ENCODE measurements at places on chromosomes 2 and 18.

GRCh38 chr2:240359695-240360094 is 75.8 kb upstream of the GPC1 start:
- no peak for DNase-seq

- DNase-seq = no peak
Measured at GRCh38 chr2:206456078-206456754, 12.9 kb downstream of the ADAM23 start.

DNA sequence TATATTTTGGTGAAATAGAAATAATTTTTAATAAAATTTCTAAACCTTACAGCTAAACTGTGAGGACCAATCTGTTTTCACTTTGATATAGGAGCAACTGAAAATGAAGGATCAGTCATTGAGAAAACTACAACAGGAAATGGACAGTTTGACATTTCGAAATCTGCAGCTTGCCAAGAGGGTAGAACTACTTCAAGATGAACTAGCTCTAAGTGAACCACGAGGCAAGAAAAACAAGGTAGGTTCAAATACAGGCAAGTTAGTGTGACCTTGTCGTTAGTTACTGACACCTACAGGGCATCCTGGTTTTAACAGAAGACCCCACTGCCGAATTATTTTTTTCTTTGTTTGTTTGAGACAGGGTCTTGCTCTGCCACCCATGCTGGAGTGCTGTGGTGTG is 75.5 kb upstream of the STON1 start:
- DNase-seq = no peak

DNA sequence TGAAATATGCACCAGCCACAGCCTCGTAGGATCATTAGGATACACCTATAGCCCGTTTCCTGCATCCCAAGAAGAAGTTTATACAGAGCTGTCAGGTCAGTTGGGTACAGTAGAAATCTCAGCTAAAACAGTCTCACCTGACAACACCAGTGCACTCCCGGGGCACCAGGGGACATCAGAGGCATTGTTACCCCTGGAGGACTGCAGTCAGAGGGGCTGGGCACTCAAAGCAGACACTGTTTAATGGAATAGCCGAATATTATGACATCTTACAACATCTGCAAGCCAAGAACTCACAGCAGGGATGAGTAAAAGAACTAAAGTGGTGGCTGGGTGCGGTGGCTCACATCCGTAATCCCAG is 93.0 kb upstream of the ID2 start:
- no peak for DNase-seq

GRCh38 chr2:95004287-95004686 is 21.2 kb upstream of the MAL start:
- no peak for DNase-seq

- DNase-seq = no peak
Measured at GRCh38 chr2:41907771-41908207, 140.0 kb upstream of the PKDCC start.

DNA sequence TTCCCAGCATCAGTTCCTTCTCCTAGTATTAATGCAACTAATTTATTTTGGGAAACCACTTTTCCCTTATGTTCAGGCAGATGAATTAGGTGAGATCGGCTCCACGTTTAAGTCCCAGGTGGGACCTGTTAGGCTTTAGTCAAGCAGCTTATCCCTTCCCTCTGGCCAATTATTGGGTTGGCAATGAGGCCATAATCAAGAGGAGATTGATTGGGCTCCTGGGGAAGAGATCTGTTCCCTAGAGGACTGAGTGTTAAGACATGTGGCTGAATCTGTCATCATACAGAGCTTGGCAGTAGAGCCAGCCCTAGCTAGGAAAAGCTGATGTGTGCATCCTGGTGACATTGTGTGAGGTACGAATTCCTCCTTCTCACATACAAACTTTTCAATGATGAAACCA is 104.4 kb downstream of the PTH2R start:
- DNase-seq = no peak

GRCh38 chr2:200274116-200275075 is 32.1 kb upstream of the SPATS2L start:
- no peak for DNase-seq

DNA sequence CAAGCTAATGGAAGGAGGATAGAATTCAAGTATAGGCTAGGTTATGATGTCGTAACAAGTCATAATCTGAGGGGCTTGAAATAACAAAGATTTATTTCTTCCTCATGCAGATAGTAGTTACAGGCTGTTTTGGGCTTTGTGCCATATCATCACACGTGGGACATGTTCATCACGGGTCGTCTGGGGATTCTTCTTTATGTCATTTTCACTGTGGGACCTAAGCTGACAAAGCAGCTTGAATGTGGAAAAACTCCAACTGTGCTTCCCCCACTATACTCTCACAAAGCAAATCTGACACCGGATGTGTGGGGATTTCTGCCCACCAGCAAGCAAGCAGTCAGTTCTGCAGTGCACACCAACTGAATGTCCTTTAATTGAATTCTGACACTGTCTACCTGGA is 124.8 kb downstream of the LTBP1 start:
- no peak for DNase-seq

- no peak for DNase-seq
Measured at GRCh38 chr2:42742740-42743658, 20.9 kb downstream of the OXER1 start.

DNA sequence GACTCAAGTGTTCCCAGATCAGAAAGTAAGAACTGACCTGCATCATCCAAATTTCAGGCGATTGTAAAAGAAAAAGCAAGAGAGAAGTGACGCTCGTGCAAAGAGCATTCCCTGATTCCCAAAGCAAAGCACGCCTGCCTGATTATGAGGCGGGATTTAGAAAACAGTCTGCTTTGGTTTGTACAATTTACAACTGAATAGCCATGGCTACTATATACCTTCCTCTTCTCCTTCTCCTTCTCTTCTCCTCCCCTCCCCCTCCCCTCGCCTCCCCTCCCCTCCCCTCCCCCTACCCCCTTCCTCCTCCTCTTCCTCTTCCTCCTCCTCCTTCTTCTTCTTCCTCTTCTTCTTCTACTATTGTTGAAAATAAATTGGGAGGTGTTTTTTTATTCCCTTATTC is 782.9 kb downstream of the GALR1 start:
- no peak for DNase-seq

DNA sequence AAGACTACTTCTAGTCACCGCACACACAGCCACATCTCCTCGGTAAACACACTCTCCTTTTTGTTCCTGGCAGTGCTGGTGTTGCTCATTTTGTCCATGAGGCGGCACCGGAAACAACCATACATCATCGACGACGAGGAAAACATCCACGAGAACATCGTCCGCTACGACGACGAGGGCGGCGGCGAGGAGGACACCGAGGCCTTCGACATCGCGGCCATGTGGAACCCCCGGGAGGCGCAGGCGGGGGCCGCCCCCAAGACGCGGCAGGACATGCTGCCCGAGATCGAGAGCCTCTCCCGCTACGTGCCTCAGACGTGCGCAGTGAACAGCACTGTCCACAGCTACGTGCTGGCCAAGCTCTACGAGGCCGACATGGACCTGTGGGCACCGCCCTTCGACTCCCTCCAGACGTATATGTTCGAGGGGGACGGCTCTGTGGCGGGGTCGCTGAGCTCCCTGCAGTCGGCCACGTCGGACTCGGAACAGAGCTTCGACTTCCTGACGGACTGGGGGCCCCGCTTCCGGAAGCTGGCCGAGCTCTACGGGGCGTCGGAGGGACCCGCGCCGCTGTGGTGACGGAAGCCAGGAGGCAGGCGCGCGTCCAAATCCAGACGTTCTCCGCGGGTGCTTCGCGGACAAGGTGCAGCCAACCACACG is 221.0 kb downstream of the CDH20 start:
- DNase-seq = no peak

DNA sequence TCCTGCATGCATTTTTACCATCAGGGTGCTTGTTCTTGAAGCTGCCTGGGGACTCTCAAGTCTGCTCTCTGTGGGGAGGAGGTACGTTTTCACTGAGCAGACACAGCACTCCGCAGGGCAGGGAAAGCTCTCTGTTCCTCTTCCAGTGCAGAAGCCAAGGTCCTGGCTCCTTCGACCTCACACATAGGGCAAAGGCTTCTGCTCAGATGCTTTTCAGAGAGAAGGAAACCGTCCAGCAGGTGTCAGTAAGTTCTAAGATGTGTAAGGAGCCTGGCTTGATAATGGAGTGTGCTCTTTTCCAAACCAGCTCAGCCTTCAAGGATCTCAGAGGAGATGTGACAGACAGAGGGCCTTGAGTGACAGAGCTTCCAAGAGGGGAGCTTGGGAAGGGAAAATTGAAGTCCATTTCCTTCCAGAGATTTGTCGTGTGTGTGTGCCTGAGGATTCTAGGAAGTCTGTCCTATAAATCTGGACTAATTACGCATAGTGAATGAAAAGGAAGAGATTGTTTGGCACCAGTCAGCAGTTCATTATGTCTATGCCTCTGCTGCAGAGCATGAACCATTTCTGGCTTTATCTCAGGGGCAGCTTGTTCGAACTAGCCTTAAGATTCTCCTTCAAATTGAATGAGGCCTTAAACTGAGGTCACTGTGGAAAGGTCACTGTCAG is 67.3 kb upstream of the UPP2 start:
- no peak for DNase-seq

DNA sequence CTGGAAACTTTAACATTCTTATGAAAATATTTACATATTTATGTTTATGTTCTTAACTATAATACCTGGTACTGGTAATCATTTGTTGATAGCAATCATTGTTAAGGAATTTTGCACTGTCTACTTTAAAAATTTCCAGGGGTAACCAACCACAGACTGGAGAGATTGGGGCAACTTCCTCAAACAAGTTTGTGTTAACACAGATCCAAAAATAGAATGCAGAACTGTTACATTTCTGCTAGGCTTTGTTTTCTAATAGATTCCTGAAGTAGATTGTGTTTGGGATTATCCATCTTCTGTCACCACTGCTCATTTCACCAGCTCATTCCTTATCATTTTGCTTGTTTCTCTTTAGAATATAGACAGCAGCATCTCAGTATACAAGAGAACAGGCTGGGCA is 23.7 kb downstream of the RNF125 start:
- no peak for DNase-seq

Data from stimulated activated CD8-positive, alpha-beta memory T cell treated with anti-CD3 and anti-CD28 coated beads, Interleukin-12 subunit alpha, Interleukin-12 subunit beta, amount 100 ng/mL, for 4 hours (primary cell).